Nucleus accumbens (tissue), 56 donors: ENCODE measurements at places on chromosomes 16 and 17.

- peak; percentile 63 for DNase-seq
These were observed 273.9 kb downstream of the HAPSTR1 start for GRCh38 chr16:9365370-9365728.

- DNase-seq, result peak; percentile 27
These were observed 3.7 kb downstream of the RHBDL3 start for GRCh38 chr17:32269377-32269776.

- peak; percentile 79 for DNase-seq
These were observed 51.2 kb upstream of the DHX40 start for GRCh38 chr17:59513934-59514841.

DNA sequence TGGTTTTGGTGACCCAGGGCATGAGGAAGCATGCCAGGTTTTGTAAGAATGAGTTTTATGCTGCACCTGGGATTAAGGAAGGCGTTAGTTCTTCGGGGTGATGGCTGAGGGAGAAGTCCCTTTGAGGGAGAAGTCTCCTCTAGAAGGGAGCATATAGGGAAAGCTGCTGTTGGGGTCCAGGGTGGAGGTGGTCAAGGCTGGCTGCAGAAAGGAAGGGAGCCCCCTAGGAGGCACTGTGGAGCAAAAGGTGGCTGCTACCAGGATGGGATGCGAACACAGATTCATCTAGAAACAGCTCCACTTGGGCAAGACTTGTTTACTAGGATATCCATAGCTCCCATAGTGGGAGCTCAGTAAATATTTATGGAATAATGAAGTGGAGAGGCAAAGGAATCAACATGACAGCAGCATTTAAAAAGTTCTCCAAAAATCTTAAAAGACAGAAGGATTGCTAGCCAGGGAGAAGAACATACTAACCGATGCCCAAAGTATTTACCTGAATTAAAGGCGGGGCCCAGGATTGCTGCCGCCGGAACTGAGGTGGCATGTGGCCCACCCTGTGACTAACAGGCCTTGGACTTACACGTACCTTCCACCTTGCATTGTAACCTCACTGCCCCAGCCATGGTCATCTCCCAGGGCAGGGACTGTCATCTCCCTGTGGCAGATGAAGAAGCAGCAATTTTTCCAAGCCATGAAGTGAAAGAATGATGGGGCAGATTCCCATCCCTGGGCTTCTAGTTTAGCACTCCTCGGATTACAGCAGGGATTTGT lies 7.1 kb upstream of the LPCAT2 start:
- no peak for DNase-seq

GRCh38 chr16:66344533-66345145 lies 21.9 kb upstream of the CDH5 start:
- DNase-seq, result no peak

DNA sequence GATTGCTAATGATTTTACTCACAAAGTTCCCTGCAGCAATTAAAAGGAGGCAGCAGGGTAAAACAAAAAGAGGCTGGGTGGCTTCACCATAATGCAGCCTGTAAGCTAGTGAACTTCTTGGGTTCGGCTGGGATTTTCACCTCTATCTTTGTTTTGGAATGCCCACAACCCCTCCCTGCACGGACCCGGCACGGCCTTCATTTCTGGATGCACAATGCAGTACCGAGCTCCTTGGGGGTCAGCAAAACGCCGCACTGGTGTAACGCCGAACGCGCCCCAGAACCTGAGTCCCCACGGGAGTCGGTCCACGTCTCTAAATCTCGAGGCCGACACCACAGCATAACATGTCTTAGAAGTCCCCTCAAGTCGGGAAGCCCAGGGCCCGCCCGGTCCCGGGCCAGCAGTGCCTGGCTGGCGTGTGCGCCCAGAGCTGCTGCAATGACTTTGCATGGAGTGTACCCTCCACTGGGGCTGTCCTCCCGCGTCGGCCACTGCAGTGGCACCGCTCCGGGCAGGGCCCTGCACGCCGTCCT lies 759 bp downstream of the UBE2O start:
- no peak for DNase-seq

- DNase-seq, result no peak
These were observed 14.5 kb upstream of the TNFRSF13B start for GRCh38 chr17:16986391-16986790.

GRCh38 chr17:35695613-35696012 lies 35.8 kb upstream of the RASL10B start:
- DNase-seq, result no peak
